ENCODE measurements at places on chromosomes 2 and 18. TPM values are rescaled to one million over a fixed set of nuclear protein-coding genes. Genes with fewer than 3 reads are reported as not detected.

The FSIP2 gene
- under 0.01 TPM for total RNA-seq

The TMEFF2 gene
- total RNA-seq = 1.4 TPM

The ANXA4 gene
- 25.8 TPM for total RNA-seq

- no peak for DNase-seq
Measured at GRCh38 chr2:104766683-104767082, 87.2 kb upstream of the POU3F3 start.

- DNase-seq = no peak
Measured at GRCh38 chr2:11866358-11867335, 120.2 kb downstream of the LPIN1 start.

GRCh38 chr18:26909599-26910290, 44.2 kb upstream of the AQP4 start:
- no peak for DNase-seq

DNA sequence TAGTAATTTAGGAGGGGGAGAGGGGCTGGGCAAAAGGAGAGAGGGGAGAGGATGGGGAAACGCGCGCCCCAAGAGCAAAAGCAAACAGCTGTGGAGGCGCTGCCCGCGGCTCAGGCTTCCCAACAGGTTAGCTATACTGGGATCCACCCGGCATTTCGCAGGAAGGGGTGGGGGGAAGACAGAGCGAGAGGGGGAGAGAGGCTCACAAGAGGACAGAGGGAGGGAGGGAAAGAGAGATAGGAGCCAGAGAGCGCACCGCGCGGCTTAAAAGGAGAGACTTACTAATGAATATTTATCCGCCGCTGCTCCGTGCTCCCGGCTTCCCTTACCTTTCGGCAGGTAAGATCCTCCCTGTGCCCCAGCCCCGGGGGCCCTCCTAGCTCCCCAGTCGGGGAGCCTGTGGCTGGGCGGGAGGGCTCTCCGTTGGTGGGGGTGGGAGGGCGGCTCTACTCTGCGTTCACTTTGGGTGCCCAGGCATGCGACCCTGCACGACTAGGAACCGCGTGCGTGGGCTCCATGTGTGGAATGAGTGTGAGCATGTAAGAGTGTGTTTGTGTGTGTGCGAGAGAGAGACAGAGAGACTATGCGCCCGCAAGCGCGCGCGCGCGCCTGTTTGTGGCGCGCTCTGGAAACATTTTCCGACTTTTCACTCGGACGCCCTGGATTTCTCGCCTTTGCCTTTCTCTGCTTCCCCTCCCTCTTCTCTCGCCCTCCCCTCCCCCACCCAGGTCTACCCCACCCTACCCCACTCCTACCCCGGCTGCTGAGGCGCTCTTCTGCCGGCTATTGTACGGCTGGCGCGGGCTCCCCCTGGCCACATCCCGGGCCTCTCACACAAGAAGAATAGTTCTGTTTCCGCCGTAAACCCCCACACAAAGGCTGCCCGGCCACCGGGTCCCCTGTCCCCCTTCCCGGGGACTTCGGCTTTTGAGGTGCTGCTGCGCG, 7.2 kb upstream of the SIX3 start:
- no peak for DNase-seq

GRCh38 chr2:208548700-208549099, 142.1 kb downstream of the PTH2R start:
- no peak for DNase-seq

DNA sequence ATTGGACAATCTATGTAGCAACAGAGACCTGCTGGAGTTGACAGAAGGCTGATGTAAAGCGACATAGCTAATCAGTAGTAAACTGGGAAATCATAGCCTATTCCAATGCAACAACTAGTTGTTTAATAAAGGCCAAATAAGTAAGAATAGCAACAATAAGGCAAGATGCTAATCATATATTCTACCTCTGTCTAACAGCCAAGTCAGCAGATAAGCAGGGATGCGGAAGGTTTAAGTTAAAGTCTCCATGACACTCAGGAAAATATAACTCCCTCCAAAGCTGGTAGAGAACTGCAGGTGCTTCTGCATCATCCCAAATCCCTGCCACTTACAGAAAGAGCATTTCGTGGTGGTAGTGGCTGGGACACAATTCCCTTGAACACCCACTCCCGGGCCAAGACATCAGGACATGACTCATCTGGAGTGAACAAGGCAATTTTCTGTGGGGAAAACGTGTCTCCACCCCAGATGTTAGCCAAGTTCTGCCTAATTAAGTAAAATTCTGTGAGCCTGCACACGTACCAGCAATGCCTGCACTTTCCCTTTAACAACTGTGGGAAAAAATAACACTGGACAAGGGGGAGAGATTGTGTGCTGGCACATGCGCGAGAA, 413.6 kb upstream of the ID2 start:
- DNase-seq = no peak

DNA sequence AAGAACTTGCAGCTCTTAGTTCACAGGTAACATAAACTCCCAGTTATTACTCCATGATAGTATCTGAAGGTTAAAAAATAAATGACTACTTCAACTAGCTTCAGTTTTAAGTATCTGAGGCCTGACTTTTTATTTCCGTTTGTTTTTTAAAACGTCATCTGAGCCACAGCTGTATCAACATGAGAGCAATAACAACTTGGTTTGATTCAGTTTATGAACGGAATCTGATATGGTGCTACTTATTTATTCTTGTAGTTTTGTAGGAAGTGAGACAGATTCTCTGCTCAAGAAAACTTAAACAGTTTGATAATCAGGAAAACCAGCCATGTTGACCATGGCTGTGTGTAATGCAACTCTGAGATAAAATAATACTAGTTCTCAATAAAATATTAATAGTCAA, 34.9 kb downstream of the NAB1 start:
- DNase-seq = peak; percentile 87

DNA sequence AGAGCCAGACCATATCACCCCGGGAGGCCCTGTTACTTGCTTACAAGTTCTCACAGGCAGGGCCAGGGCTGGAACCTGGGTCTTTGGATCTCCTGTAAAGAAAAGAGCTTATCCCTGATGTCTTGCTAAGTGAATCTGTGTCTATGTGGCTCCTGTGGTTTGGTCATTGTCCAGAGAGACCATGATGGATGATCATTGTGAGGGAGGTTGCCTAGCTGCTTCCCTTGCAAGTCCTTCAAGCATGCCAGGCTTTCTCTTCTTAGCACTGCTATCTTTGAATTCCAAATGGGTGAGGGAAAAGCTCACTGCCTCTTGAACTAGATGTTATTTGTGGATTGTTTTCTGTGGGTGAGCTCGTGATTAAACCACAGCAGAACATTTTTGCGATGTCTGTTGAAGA, 151.6 kb downstream of the FSHR start:
- peak; percentile 2 for DNase-seq

Measured in IMR-90 (cell line).